ENCODE measurements at places on chromosomes 12 and 14.

DNA sequence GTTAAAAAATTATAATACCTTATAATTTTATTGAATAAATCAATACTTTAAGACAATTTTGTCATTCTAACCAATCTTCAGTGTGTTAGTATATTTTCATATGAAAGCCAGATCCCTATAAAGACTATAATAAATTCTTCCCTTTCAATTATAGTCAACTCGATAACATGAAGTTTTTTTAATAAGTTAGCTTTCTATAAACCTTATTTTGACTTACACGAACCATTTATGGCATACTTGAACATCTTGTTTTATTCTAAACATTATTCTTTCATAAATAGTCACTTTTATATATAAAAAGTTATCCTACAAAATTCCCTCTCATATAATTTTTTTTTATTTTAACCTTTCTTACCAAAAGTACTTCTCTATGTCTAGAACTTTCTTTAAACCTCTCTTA, 1002.3 kb downstream of the TMEM121 start:
- no peak for DNase-seq

- DNase-seq, result peak; percentile 22
Measured at GRCh38 chr14:76293221-76293620, 82.7 kb upstream of the ESRRB start.

- DNase-seq, result no peak
Measured at GRCh38 chr12:50695961-50696360, 67.9 kb upstream of the ATF1 start.

DNA sequence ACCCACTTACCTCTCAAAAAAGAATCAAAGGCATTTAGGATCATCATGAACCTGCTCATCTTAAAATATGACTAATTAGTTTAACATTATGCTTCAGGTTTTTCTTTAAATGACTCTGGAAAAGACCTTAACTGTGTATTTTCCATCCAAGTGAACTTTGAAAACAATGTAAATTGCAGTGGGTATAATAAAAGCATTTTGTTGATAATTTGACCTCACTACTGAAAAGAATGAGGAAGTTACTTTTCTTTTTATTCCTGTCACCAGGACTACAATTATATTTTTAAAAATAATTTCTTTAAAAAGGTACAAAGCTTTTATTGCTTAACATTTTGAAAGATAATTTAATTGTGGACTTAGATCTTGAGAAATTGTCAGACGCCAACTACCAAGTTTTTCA, 249.9 kb downstream of the ALX1 start:
- no peak for DNase-seq

- DNase-seq, result no peak
Measured at GRCh38 chr12:97164936-97165335, 257.9 kb downstream of the NEDD1 start.

DNA sequence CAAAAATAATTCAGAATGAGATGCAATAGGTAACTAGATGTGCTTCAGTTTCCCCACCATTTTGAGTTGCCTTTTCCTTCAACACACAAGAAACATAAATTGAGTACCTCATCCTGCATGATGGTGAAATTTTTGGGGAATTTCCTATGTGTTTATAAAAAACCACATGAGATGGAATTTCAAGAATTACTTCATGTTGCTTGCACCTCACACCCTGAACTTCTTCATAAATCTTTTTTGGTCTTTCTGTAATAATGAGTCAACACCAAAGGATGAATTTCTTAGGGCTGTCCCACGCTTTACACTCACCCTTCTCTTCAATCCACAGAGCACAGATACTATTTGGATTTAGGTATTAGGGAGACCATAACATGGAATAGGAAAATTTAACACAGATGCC, 22.6 kb upstream of the LUM start:
- DNase-seq, result no peak

GRCh38 chr14:69685716-69686115, 74.3 kb downstream of the SUSD6 start:
- no peak for DNase-seq

DNA sequence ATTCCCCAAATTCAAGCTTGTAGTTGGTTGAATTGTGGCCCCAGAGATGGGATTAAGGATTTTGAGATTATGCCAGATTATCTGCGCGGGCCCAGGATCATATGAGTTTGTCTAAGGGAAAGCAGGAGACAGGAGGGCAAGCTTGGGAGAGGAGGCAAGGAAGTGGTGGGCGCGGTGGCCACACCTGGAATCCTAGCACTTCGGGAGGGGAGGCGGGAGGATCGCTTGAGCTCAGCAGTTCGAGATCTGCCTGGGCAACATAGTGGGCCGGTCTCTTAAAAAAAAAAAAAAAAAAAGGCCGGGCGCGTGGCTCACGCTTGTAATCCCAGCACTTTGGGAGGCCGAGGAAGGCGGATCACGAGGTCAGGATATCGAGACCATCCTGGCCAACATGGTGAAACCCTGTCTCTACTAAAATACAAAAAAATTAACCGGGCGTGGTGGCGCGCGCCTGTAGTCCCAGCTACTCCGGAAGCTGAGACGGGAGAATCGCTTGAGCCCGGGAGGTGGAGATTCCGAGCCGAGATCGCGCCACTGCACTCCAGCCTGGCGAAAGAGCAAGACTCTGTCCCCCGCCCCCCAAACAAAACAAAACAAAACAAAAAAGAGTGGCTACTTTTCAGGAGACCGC, 881 bp upstream of the PUS1 start:
- no peak for DNase-seq

DNA sequence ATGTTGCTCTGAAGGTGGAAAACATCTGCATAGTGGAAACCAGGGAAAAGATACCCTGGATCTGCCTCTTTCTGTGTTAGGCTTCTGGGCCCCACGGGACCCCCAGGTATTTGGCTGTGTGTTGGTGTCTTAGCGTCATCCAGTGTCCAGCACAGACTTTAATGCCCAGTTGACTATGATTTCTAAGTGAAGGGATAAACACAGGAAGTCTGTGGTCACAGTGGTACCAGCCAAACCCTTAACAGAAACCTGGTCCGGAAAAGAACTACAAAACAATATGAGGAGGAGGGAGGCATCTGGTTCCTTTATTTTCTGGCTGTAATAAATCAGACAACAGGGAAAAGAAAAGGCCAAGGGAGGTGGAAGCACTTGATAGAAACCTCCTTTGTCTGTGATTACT, 56.4 kb downstream of the CMKLR1 start:
- DNase-seq, result no peak
